Inflammatory macrophage treated with lipopolysaccharide for 4 hours (primary cell): ENCODE measurements at places on chromosomes 5 and 9.

GRCh38 chr9:130107234-130107861, 53.6 kb downstream of the GPR107 start:
- DNase-seq, result peak; percentile 71

DNA sequence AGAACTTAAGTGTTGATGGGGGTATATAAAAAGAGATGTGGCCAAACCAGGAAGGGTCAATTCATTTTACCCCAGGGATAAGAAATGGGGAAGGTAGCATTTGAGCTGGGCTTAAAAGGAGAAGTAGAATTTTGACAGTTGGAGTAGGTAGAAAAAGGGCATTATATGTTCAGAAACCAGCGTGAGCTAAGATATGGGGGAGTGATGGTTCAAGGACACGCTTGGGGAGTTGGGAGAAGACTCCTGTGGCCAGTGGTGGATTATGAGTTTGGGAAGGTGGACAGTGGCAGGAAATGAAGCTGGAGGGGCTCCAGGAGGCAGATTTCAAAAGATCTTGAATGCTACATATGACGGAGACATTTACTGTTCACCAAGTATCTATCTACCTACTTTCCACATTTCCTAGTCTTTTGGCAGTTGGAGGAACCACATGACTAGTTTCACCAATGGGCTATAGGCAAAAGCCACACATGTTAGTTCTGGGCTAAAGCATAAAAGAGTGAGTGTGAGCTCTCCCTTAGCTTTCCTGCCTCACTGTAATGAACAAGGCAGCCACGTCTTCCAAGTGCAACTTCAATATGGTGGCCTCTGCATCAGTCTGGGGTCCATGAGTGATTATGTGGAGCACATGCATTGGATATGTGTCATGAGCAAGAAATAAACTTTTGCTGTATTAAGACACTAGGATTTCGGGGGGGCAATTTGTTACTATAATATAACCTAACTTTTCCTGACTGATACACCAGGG, 15.7 kb upstream of the GSN start:
- peak; percentile 73 for DNase-seq

- DNase-seq, result peak; percentile 73
Measured at GRCh38 chr9:22079873-22080341, 70.8 kb upstream of the CDKN2B start.

GRCh38 chr9:98347642-98348041, 92.2 kb upstream of the TBC1D2 start:
- no peak for DNase-seq

GRCh38 chr5:132110930-132111329, 37.3 kb downstream of the CSF2 start:
- no peak for DNase-seq

- peak; percentile 66 for DNase-seq
Measured at GRCh38 chr9:136787690-136788400, 3.3 kb upstream of the TMEM141 start.

- no peak for DNase-seq
Measured at GRCh38 chr5:130400091-130400490, 495.8 kb downstream of the CHSY3 start.

- DNase-seq, result no peak
Measured at GRCh38 chr9:79286992-79287707, 284.6 kb upstream of the TLE4 start.

- DNase-seq, result peak; percentile 68
Measured at GRCh38 chr5:136094189-136094912, 38.3 kb upstream of the SMAD5 start.

GRCh38 chr5:90390928-90391327, 18.6 kb downstream of the CETN3 start:
- DNase-seq, result no peak

DNA sequence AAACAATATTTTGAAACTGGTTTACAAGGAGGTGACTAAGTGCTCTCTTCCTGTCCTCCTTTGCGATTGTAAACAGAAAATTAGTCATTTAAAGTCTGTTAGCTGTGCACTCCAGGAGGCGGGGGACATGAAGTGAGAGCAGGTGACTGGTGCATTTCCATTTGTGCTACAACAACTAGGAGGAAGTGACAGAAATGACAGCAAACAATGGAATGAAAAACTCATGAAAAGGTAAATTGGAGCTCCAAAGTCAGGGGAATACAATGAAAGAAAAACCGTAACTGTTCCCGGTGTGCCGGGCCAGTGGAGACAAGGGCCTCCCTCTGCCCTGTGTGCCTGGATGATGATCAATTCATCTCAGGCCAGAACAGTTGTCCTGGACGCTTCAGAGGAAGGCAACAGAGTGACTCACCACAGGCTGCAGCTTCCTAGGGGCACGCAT, 439.9 kb downstream of the GADD45G start:
- DNase-seq, result peak; percentile 32

- DNase-seq, result no peak
Measured at GRCh38 chr5:580436-580835, 31.7 kb upstream of the CEP72 start.

DNA sequence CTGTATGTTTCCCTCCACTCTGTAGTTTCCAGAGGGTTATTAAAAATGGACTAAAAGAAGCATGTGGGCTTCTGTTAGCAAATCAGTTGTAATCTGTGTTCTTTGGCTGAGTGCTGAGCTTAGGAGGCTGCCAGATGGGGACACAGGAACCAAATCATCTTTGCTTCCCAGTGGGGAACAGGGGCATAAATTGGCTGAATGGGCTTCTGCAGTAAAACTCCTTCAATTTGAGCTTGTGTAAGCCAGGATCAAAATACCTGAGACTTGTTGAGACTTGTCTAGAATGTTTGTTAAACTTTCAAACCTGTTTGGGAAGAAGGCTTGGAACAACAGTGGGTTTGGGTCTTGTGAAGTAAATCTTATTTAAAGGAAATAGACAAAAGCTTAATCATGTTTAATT, 32.2 kb upstream of the TNFAIP8 start:
- no peak for DNase-seq

DNA sequence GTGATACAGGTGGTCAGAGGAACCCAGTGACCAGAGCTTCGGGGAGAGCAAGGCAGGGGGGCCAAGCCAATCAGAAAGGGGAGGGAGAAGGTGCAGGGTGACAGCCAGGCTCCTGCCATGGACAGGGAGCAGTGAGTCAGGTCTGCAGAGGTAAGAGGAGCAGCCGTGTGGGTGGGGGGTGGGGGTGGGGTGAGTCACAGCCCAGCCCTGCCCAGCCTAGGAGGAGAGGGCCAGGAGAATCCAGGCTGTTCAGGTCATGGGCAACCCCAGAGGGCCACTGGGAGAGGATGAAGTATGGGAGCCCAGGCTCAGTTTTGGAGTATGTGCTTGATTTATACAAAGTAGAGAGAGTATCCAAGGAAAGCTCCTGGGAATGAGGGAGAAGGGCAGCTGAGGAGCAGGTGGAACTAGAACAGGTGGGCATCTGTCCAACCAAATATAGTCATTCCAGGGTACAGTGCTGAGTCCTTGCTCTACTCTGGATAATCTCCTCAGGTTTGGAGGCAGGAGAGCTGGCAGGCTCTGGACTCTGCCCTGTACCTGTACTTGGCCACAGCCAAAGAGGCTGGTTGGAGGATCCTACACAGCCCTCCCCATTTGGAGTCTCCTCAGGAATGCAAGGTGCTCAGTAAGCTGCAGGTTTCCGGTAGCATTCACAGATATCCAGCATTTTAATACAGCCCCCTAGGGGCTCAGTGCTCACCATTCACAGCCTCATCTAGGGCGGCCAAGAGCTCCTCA, 1.6 kb downstream of the HBEGF start:
- no peak for DNase-seq

DNA sequence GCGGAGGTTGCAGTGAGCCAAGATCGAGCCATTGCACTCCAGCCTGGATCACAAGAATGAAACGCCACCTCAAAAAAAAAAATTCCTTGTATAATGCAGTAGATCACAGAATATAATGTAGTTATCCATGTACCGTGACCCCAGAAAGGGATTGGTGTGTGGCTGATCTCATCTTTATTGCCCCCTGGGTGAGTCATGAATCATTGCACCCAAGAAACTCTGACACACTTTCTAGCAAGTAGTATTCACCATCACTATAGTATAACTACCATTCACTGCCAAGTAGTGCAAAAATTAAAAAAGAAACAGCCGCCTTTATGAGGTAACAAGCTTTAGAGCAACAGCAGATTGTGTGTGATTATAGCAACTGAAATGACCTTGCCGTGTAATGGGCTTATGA, 23.7 kb upstream of the ANKH start:
- no peak for DNase-seq
